Gastroesophageal sphincter (tissue), 4 donors: ENCODE measurements at places on chromosomes 5 and 9. TPM values are rescaled to one million over a fixed set of nuclear protein-coding genes. Genes with fewer than 3 reads are reported as not detected.

DNA sequence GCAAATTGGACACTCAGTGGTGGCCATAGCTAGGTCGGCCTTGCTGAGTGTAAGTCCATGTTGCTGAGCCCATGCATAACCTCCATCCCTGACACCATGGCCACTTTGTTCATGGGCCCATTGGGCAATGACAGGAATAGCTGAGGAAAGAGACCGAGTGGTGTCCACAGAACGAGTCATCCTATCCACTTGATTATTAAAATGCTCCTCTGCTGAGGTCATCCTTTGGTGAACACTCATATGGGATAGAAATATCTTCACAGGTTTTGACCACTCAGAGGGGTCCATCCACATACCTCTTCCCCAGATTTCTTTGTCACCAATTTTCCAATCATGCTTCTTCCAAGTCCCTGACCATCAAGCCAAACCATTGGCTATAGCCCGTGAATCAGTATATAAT lies 63.6 kb downstream of the PPIC start:
- H3K27ac ChIP-seq: no peak overlapping the region
- H3K4me1 ChIP-seq: no peaks in the 10 kb centered on the region
- H3K27me3 ChIP-seq: no peaks in the 10 kb centered on the region
- no peak overlapping the region for H3K4me3 ChIP-seq
- ATAC-seq: no peak

Gene SLC27A6
- total RNA-seq: 42.8 TPM

DNA sequence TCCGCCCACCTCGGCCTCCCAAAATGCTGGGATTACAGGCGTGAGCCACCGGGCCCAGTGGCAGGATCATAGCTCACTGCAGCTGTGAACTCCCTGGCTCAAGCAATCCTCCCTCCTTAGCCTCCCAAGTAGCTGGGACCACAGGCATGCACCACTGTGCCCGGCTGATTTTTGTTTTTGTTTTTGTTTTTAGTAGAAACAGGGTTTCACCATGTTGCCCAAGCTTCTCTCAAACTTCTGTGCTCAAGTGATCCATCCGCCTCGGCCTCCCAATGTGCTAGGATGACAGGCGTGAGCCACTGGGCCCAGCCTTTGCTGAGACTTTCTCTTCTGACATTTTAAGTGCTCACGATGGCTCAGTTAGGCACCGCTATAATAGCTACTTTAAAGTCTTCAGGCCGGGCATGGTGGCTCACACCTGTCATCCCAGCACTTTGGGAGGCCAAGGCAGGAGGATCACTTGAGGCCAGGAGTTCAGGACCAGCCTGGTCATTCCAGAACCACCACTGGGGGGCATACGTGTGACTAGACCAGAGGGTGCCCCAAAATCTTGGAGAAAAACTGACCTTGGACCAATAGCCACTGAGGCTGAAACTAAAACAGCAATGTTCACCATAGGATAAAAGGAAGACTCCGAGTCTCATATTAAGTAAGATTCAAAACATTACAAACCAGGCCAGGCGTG lies 3.1 kb upstream of the ENTPD8 start:
- peaks cover 52% of the 10 kb centered on the region for H3K27me3 ChIP-seq
- H3K36me3 ChIP-seq: no peaks in the 10 kb centered on the region

DNA sequence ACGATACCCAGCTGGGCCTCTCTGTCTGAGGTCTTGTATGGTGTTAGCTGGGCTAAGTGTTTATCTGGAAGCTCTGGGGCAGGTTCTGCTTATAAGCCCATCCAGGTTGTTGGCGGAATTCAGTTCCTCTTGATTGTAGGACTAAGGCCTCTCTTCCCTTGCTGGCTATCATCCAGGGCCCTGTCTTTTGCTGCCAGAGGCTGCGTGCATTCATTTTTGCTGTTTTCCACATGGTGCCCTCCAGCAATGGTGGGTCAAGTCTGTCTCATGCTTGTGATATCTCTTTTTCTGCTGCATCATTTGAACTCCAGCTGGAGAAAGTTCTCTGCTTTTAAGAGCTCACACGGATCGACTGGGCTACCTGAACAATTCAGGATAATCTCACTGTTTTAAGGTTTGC lies 105.7 kb upstream of the ZNF618 start:
- no peak overlapping the region for H3K27ac ChIP-seq
- peaks cover 28% of the 10 kb centered on the region for H3K27me3 ChIP-seq
- no peaks in the 10 kb centered on the region for H3K36me3 ChIP-seq
- no peak for ATAC-seq
- no peaks in the 10 kb centered on the region for H3K4me1 ChIP-seq

Gene CDC25C
- total RNA-seq: 0.45 TPM

Gene RAD23B
- 64.3 TPM for total RNA-seq

- H3K4me3 ChIP-seq: no peak overlapping the region
- peaks cover 11% of the 10 kb centered on the region for H3K4me1 ChIP-seq
- no peaks in the 10 kb centered on the region for H3K36me3 ChIP-seq
- no peak overlapping the region for H3K27ac ChIP-seq
- peaks cover 85% of the 10 kb centered on the region for H3K27me3 ChIP-seq
- ATAC-seq: no peak
Measured at GRCh38 chr5:6452622-6453504, 4.2 kb downstream of the UBE2QL1 start.

- H3K36me3 ChIP-seq: no peaks in the 10 kb centered on the region
- no peak overlapping the region for H3K27ac ChIP-seq
- no peak overlapping the region for H3K4me3 ChIP-seq
- ATAC-seq: no peak
- H3K4me1 ChIP-seq: no peaks in the 10 kb centered on the region
- H3K27me3 ChIP-seq: peaks cover 7% of the 10 kb centered on the region
Measured at GRCh38 chr5:14882658-14883580, 11.3 kb upstream of the ANKH start.
